RCC 7860 (cell line): ENCODE measurements at places on chromosomes 1 and 21.

DNA sequence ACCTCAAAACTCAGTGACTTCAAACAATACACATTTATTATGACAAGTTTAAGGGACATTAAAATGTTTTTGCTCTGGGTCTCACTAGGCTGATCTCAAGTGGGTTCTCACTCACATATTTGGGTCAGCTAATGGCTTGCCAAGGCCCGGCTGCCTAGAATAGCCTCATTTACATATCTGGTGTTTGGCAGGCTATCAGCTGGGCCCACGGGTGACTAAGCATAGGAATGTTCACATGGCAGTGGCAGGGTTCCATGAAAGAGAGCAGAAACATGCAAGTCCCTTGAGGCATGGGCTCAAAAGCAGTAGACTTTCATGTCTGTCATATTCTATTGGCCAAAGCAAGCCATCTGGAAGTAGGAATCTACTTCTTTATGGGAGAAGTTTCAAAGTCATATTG, 492.6 kb downstream of the KCNT2 start:
- DNase-seq, result no peak

GRCh38 chr1:119535381-119535780, 28.4 kb downstream of the HSD3B1 start:
- no peak for DNase-seq

DNA sequence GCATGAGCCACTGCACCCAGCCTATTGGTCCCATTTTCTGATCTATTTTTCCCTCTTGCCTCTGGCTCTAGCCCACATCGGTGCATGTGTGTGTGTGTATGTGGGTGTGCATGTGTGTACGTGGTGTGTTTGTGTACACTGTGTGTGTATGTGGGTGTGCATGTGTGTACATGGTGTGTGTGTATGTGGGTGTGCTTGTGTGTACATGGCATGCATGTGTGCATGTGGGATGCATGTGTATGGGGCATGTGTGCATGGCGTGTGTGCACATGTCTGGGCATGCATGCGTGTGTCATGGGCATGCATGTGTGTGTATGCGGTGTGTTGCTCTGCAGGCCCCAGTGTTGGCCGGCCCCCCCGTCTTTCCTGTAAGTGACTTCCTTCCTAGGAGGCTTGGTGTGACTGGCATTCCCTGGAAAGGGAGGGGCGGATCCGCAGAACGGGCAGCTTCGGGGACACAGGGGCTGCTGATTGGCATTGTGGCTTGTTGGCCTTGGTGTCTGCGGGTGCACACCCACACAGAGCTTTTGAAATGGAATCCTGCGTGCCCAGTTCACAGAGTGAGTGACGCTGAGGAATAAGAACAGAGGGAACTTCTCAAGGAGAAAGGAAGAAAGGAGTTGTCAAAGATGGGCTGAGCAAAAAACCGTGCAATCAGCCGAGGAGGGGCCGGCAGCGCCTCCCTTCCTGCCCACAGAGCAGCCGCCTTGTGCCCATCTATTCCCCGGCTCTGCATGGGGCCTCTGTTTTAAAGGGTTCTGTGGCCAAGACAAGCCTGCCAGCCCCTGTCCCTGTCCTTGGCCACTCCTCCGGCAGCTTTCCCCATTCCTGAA, 8.0 kb downstream of the PDXK start:
- DNase-seq, result peak; percentile 65

DNA sequence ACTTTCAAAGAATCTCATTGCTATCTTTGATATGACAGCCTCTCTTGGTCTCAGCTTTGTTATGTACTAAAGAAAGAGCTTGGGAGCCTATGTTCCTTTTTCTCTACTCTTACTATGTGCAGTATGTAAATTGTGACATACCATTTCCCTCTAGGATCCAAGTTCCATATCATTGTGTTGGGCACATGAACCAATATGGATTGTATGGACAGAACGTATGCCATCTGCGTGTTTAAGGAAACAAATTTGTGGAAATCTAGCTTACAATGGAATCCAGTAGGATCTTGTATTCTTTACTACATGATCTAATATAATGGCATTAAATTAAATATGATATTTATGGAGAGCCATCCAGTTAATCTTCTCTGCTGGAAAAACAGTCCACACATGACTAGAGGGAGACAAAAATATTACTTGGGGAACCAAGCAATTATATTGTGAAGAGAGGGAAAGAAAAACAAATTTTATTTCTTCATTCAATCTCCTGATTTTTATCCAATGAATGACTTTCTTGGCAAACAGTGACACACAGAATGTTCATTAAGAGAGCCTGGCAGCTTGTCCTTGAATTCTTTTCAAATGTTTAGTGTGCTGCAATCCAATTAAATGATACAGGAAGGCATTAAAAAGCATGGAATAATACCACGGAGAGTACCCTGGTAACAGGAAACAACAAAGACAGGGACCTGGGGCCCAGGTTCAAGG, 106.5 kb upstream of the DAB1 start:
- no peak for DNase-seq

- no peak for DNase-seq
Observed at GRCh38 chr1:215321802-215322201, 239.3 kb downstream of the KCNK2 start.

- no peak for DNase-seq
Observed at GRCh38 chr21:15978215-15978738, 248.5 kb downstream of the USP25 start.

DNA sequence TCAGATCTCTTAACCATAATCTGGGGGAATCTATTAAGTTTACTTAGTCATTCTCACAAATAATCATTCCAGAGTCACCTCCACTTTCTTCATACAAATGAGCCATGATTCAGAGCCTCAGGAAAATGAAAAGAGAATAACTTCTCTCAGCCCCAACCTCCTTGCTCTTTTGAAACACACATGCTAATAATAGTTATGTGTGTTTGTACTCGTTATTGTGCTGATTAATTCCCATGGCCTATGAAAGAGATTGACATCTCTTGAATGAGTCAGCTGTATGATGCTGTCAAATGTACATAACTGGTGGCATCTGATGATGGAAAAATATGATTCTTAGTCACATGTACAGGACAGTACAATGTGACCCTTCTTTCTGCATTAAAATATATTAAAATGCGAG, 41.5 kb downstream of the DTL start:
- no peak for DNase-seq

GRCh38 chr21:36423771-36424433, 38.7 kb downstream of the CHAF1B start:
- no peak for DNase-seq

GRCh38 chr1:22452481-22452957, 868 bp downstream of the ZBTB40 start:
- DNase-seq, result no peak

- DNase-seq, result no peak
Observed at GRCh38 chr1:6683434-6683833, 18.2 kb downstream of the DNAJC11 start.

DNA sequence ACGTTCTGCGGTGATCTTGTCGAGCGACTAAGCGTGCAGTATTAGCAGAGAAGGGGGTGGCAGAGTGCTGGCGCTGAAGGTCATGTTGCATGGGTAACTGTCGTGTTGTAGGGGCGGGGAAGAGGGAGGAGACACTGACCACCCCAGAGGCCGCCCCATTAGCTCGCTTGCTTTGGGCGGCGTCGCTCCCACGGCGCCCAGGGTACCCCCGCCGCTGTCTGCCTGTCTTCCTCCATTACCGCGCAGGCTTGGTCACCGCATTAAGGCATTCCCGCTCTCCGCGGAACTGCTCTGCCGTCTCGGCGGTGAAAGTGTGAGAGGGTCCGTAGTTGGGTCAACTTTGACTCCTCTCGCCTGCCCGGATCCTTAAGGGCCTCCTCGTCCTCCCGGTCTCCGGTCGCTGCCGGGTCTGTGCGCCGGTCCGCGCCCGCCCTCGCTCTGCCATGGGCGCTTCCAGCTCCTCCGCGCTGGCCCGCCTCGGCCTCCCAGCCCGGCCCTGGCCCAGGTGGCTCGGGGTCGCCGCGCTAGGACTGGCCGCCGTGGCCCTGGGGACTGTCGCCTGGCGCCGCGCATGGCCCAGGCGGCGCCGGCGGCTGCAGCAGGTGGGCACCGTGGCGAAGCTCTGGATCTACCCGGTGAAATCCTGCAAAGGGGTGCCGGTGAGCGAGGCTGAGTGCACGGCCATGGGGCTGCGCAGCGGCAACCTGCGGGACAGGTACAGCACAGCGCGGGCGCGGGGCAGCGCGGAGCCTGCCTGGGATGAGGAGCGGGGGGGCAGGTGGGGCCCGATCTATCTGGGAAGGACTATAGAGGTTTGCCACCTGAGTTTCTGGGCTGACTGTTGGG, at the start of gene MTARC2:
MTARC2 (plus strand) TSS at position 234 of the 846 bp plus-strand sequence; CDS start at position 444, 210 bp downstream.
- DNase-seq, result peak; percentile 45

GRCh38 chr1:223639331-223639749, 26.2 kb downstream of the CAPN8 start:
- DNase-seq, result no peak

GRCh38 chr1:70979881-70980280, 67.7 kb downstream of the PTGER3 start:
- no peak for DNase-seq

- DNase-seq, result no peak
Observed at GRCh38 chr1:63983391-63984256, 209.8 kb downstream of the ROR1 start.

GRCh38 chr1:173590557-173590956, 12.3 kb downstream of the SLC9C2 start:
- DNase-seq, result peak; percentile 61

DNA sequence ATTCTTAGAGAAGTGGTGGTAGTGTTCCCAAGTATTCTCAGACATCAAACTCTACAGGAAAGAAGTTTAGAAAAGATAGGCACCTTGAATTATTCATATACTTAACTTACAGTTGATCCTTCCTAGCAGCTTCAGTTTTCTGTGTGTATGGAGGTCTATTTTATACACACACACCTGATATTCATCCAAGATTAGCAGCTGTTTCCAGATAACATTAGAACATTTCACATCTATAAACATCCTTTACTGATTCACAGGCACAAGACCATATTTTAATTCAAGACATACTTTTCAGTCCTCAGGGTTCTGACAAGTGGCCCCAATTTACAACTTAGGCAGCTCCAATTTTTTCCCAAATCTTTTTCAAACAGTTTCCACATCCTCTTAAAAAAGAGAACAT, 287.8 kb upstream of the USP25 start:
- no peak for DNase-seq

GRCh38 chr1:161233102-161233501, 4.9 kb downstream of the NR1I3 start:
- no peak for DNase-seq

DNA sequence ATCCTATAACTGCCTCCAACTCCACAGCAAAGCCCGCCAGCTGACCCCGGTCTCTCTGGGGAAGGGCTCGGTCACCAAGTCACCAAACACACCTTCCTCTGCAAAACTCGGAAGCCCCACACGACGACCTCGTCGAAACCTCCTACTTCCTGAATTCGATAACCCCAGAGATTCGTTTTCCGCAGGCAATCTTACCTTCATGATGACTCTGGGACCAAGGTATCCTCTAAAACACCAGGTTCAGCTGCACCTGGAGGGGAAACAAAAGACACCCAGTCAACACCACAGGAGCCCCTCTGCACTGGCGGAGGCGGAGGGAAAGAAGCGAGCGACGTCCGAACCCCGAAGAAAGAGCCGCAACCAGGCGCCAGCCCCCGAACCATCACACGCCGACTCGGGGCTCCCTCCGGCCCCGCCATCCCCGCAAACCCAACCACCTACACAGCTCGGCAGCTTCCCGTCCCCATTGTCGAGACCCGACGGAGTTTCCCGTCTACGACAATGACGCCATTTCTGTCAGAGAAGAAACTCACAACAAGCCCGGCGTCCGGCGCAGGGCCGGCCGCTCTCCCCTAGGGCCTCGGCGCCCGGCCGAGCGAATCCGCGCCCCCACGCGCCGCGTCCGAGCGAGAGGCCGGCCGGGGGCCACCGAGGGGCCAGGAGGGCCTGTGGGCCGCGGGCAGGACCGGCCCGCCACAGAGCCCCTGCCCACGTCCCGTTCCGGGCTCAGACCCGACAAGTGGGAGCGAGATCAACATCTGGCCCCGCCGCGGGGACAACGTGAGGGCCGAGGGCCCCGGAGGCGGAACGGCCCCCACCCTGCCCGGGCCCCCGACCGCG, 1.0 kb downstream of the ARID4B start:
- DNase-seq, result peak; percentile 20

DNA sequence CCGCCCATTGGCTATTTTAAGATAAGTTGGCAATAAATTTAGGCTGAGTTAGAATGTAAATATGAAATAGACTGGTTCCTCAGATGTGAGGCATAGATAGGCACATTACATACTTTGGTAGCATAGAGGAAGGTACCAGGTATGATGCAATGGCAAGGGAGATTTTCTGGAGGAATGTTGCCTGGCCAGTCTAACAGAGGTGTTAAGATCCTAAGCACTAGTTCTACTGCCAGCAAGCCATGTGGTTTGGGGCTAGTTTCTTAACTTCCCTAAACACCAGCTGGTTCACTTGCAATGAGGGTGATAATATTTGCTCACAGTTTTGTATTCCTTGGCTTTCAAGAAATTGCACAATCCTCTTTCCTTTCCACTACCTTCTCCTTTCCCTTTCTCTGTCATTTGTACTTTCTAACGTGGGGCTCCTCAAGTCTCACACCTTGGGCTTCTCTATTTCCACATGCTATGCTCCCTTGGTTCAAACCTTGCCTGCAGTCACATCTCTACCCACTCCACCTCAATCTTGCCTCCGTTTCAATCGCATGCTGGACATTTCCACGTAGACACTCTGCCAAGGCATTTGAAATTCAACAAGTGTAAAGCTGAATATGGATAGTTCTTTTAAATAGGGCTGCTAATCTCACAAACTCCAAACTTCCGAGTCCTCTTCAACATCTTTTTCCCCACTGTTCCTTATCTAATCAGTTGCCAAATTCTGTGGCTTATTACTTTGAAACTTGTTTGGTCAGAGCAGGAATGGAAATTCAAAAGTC, 4.7 kb upstream of the CD55 start:
- no peak for DNase-seq

DNA sequence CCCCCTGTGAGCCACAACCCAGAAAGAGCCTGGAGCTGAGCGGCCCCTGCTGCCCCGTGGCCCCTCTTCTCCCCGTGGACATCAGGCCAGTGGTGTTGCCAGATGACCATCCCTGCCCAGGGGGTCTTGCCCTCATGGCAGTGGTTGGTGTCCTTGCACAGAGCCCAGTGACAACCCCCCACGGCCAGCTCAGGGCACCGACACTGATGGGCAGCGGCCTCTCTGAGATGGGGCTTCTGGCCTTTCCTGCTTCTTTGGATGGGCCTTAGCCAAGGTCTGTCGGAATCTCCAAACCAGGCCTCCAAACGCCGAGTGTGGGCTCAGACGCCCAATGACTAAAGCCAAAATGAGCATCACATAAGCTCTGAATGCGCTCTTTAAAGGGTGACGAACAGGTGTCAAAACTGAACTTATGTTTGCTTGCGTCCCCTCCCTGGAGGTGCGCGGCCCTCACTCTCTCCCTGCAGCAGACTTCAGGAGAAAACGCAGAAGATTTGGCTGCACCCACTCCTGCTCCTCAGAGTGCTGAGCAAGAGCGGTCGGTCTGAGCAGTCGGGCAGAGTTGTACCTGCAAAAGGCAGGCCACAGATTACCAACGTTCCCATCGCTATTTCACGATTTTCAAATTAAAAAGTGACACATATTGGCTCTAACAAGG, 41.9 kb downstream of the UBE2G2 start:
- no peak for DNase-seq

DNA sequence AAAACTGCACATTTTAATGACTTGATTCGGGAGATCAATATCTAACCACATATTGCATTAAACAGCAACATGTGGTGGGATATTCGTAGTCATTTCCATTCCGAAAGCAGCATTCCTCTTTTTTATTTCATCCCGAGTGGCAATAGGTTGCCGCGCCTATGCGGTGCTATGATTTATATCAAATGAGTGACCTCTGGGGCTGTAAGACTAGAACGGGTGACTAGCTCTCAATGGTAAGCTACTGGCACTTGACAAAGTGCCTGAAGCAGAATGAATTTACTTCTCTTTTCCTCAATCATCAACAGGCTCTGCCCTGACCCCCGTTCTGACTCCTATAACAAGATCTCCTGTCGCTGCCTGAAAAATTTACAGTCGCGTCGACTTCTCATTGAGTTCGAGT, 162.3 kb downstream of the ZNF281 start:
- no peak for DNase-seq
